Tracheal epithelial cell (primary cell): ENCODE measurements at places on chromosomes 2 and 18. TPM values are rescaled to one million over a fixed set of nuclear protein-coding genes. Genes with fewer than 3 reads are reported as not detected.

KLHL41 gene
- total RNA-seq = 0.24 TPM in 1 of 2 replicates, not detected in the other

DNAJC5G gene
- total RNA-seq = not detected in 2 replicates

FSHR gene
- total RNA-seq = not detected in 2 replicates

PTPRN gene
- total RNA-seq = 0.21 and 2.2 TPM in 2 replicates

SERPINB13 gene
- total RNA-seq = 9.2 and 20.5 TPM in 2 replicates

DNAH6 gene
- total RNA-seq = under 0.01 and 0.21 TPM in 2 replicates

LYPD6B gene
- 4.6 and 5.5 TPM in 2 replicates for total RNA-seq

HOXD10 gene
- total RNA-seq = 0.48 TPM in 1 of 2 replicates, not detected in the other

CDH19 gene
- under 0.01 TPM in 2 replicates for total RNA-seq

PIEZO2 gene
- total RNA-seq = under 0.01 and 0.48 TPM in 2 replicates

CD8B2 gene
- total RNA-seq = not detected in 2 replicates

HOXD1 gene
- 0.21 and 1.7 TPM in 2 replicates for total RNA-seq

KCNF1 gene
- total RNA-seq = 0.48 TPM in 1 of 2 replicates, not detected in the other

MEP1B gene
- not detected in 2 replicates for total RNA-seq

FHL2 gene
- total RNA-seq = 50.3 and 75.9 TPM in 2 replicates

CRYGC gene
- total RNA-seq = not detected in 2 replicates

PHLPP1 gene
- total RNA-seq = 4.8 and 6.8 TPM in 2 replicates

PCARE gene
- total RNA-seq = not detected in 2 replicates

PLCL1 gene
- total RNA-seq = under 0.01 TPM in 1 of 2 replicates, not detected in the other

ZDBF2 gene
- 8.0 and 8.3 TPM in 2 replicates for total RNA-seq

HNRNPA3 gene
- total RNA-seq = 25.8 and 30.1 TPM in 2 replicates

RHOB gene
- 75.2 and 142 TPM in 2 replicates for total RNA-seq

RABL2A gene
- total RNA-seq = 3.8 and 3.9 TPM in 2 replicates

UGT1A4 gene
- total RNA-seq = 0.24 and 1.3 TPM in 2 replicates

GPR55 gene
- under 0.01 TPM in 1 of 2 replicates, not detected in the other for total RNA-seq

SIX2 gene
- 5.3 and 10.7 TPM in 2 replicates for total RNA-seq

SERPINB12 gene
- 0.43 and 0.48 TPM in 2 replicates for total RNA-seq

KRTCAP3 gene
- 28.0 and 28.6 TPM in 2 replicates for total RNA-seq

DSG3 gene
- 215 and 390 TPM in 2 replicates for total RNA-seq

TNFAIP6 gene
- total RNA-seq = under 0.01 and 6.0 TPM in 2 replicates

C2orf78 gene
- not detected in 2 replicates for total RNA-seq

LCT gene
- not detected in 2 replicates for total RNA-seq

NRP2 gene
- 19.8 and 35.6 TPM in 2 replicates for total RNA-seq

IL36RN gene
- total RNA-seq = 1.1 and 8.4 TPM in 2 replicates

TGFA gene
- 99.1 and 248 TPM in 2 replicates for total RNA-seq

RBKS gene
- total RNA-seq = 1.1 and 1.9 TPM in 2 replicates

SERPINB10 gene
- total RNA-seq = 1.3 and 4.8 TPM in 2 replicates

POTEI gene
- total RNA-seq = not detected in 2 replicates

NAT8 gene
- not detected in 2 replicates for total RNA-seq

RNF181 gene
- 221 and 249 TPM in 2 replicates for total RNA-seq

PDE11A gene
- 0.48 TPM in 1 of 2 replicates, not detected in the other for total RNA-seq

FOXD4L1 gene
- under 0.01 TPM in 2 replicates for total RNA-seq

HOXD11 gene
- 0.96 TPM in 1 of 2 replicates, not detected in the other for total RNA-seq

BMPR2 gene
- total RNA-seq = 10.7 and 10.8 TPM in 2 replicates
